ENCODE measurements at places on chromosomes 5 and 9. TPM values are rescaled to one million over a fixed set of nuclear protein-coding genes. Genes with fewer than 3 reads are reported as not detected.

Gene SPINK6
- not detected for total RNA-seq

Gene TEX53
- not detected for total RNA-seq

Gene AIF1L
- 0.58 TPM for total RNA-seq

Gene SLC46A2
- not detected for total RNA-seq

Gene ELOVL7
- under 0.01 TPM for total RNA-seq

Gene PRSS3
- 6.5 TPM for total RNA-seq

Gene SLC25A48
- total RNA-seq, result not detected

Gene AMBP
- total RNA-seq, result not detected

Gene STPG3
- total RNA-seq, result not detected

Gene TMEFF1
- 1.5 TPM for total RNA-seq

Gene IFNA2
- not detected for total RNA-seq

Gene ARRDC3
- total RNA-seq, result 425 TPM

Gene INSL6
- total RNA-seq, result not detected

Gene MARVELD2
- total RNA-seq, result 0.38 TPM

Gene DIPK1B
- total RNA-seq, result 12.1 TPM

Gene SLC36A2
- total RNA-seq, result not detected

Gene SOHLH1
- total RNA-seq, result not detected

Gene TAF11L10
- not detected for total RNA-seq

Gene ZNF300
- total RNA-seq, result 5.6 TPM

Gene ADGRD2
- not detected for total RNA-seq

Gene NUP188
- 24.5 TPM for total RNA-seq

Gene ECSCR
- 3.4 TPM for total RNA-seq

Gene PBX3
- 16.6 TPM for total RNA-seq

Gene PRR16
- total RNA-seq, result 8.6 TPM

Gene PCDHB8
- total RNA-seq, result under 0.01 TPM

Gene ZBTB34
- 5.1 TPM for total RNA-seq

Gene ERAP2
- total RNA-seq, result 4.8 TPM

Gene LCN9
- total RNA-seq, result not detected

Gene FOXD1
- total RNA-seq, result 6.5 TPM

Gene KCNV2
- not detected for total RNA-seq

Gene HTR1A
- not detected for total RNA-seq

Gene SV2C
- total RNA-seq, result under 0.01 TPM

Gene ST8SIA4
- total RNA-seq, result 3.8 TPM

Gene PPIP5K2
- 48.3 TPM for total RNA-seq

Gene GABRB2
- under 0.01 TPM for total RNA-seq

Gene SLC36A3
- total RNA-seq, result not detected

Gene FAM200C
- 6.3 TPM for total RNA-seq

Gene SCGB3A2
- not detected for total RNA-seq

Gene BTNL9
- not detected for total RNA-seq

Gene OTULINL
- total RNA-seq, result 0.56 TPM

Gene TAF1L
- total RNA-seq, result not detected

Gene IL5
- total RNA-seq, result not detected

Gene NELFB
- 45.1 TPM for total RNA-seq

Gene AP3B1
- 57.2 TPM for total RNA-seq

Gene DNAH5
- 1.4 TPM for total RNA-seq

Gene TERT
- total RNA-seq, result not detected

Gene CMYA5
- under 0.01 TPM for total RNA-seq

Gene NMUR2
- not detected for total RNA-seq

Gene FSTL4
- total RNA-seq, result not detected

Gene MYOT
- total RNA-seq, result not detected

Gene C9
- 0.28 TPM for total RNA-seq

Gene CDC20B
- 0.56 TPM for total RNA-seq

Gene PCDHGB5
- total RNA-seq, result 21.4 TPM

Gene FGD3
- total RNA-seq, result not detected
